Femur (tissue), 1 donor: ENCODE measurements at places on chromosomes 7 and 10.

GRCh38 chr10:102673819-102674511 lies 29.7 kb downstream of the TRIM8 start:
- peak; percentile 82 for DNase-seq

- DNase-seq, result no peak
Measured at GRCh38 chr7:27251652-27252590, 9.3 kb downstream of the EVX1 start.

GRCh38 chr7:2670720-2671391 lies 17.1 kb upstream of the AMZ1 start:
- DNase-seq, result peak; percentile 72

DNA sequence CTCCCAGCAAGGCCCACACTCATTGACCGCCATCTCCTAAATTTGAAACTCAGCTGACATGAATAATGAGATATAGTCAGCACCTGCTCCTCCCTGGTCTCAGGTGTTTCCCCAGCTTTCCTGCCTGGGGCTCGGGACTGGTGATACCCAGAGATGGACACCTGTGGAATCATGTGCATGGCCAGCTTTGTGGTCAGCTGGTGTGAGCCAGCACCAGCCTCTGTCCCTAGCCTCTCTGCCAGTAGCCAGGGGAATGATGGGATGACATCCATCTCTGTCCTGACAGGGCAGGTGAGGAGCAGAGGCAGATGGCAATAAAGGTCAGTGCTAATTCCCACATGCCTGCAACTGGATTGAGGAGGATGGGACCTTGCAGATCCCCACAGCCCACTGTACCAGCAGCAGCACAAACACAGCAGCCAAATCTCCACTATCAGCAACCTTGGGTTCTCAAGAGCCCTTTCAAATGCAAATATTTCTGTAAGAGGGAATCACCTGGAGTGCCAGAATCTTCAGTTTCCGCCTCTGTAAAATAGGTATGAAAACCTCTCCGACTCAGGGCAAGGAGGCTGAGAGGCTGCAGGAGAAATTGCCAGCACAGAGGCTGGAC lies 329.2 kb upstream of the ZMIZ1 start:
- DNase-seq, result no peak

- DNase-seq, result peak; percentile 72
Measured at GRCh38 chr10:78964952-78965633, 103.7 kb upstream of the ZMIZ1 start.

- no peak for DNase-seq
Measured at GRCh38 chr10:108187408-108188012, 1023.0 kb upstream of the SORCS1 start.

DNA sequence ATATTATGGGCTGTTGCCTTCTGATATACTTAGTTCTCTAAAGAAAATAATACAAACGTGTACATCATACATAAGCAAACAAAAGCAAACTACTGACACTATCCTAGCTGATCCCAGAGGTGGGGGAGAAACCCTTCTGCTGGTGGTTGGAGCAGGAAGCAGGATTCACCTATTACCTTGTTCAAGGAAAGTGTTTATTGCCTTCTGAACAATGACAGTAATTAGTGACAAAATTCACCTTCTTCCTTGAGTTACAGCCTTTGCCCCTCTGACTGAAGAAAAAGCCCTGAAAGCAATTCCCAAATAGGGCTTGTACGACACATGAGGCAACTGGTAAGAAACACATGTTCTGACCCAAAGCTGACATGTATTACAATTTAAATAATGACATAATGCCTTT lies 118.8 kb upstream of the AKR1E2 start:
- no peak for DNase-seq

- DNase-seq, result no peak
Measured at GRCh38 chr10:100970914-100971811, 1.9 kb downstream of the SEMA4G start.

GRCh38 chr10:29479981-29480954 lies 154.5 kb downstream of the SVIL start:
- DNase-seq, result no peak

DNA sequence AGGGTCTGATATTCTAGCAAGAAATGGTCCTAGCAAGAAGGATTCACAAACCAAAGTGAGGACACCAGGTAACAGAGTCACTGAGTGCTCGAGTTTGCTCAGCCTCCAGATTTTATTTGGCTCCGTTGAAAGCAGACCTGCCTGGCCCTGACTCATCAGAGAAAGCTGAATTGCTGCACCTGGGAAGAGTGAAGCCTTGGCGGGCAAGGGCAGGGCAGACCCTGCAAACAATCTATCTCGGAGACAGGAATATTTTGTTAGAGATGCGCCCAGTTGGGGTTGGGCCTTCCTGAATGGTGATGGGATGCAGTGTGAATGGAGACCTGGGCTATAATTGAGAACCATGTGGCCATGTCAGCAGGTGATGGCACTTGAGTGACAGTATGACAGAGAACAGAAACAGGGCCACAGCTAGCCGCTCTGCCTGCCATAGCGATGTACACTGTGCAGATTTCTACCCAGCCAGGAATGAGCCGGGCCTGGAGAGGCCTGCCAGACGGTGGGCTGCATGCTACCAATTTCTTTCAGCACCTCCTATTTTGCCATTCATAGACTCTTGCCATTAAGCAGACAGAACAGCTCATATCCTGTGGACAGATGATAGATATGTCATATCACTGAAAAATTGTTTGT lies 744.2 kb downstream of the LRMDA start:
- no peak for DNase-seq

GRCh38 chr10:67696029-67696428 lies at the start of gene CTNNA3:
Gene CTNNA3 (minus strand): TSS chr10:67696195.
- DNase-seq, result no peak

- no peak for DNase-seq
Measured at GRCh38 chr7:110988890-110989501, 101.9 kb upstream of the LRRN3 start.

DNA sequence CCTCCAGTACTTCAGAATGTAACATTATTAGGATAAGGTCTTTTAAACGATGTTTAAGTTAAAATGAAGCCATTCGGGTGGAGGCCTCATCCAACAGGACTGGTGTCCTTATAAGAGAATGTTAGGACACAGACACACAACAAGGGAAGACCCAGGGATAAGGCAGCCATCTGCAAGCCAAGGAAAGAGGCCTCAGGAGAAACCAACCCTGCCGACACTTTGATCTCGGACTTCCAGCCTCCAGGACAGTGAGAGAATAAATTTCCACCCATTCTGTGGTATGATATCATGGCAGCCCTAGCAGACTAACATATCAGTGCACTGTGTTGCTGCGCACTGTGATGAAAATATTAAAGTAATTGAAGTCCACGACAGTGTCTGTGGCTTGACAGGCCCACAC lies 250.8 kb downstream of the COBL start:
- DNase-seq, result no peak

GRCh38 chr7:107867858-107868466 lies 23.0 kb upstream of the DLD start:
- no peak for DNase-seq

DNA sequence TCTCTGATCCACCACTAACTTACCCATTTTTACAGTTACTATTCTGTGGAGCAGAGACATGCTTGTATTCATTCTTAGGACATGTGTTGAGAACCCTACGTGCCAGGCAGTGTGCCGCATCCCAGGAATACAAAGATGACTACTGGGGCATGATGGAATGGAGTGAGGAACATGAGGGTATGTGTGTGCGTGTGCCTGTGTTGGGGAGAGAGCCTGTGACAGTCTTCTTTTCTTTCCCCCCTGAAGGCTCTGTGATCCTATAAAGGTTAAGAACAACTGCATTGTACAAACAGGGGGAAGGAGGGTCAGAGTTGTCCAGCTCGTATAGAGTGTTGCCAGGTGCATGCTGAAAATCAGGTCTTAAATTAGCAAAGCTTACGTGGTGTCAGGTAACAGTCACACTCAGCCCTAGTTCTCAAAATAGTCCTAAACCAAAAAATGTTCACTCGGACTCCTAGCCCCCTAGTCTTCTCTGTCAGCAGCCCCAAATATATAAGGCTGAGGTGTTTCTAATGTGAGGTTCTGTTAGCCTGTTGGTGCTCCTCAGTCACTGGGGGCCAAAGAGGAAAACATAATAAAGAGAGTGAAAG lies 161.9 kb downstream of the CELF2 start:
- no peak for DNase-seq
